ENCODE measurements at places on chromosomes 16 and 17.

DNA sequence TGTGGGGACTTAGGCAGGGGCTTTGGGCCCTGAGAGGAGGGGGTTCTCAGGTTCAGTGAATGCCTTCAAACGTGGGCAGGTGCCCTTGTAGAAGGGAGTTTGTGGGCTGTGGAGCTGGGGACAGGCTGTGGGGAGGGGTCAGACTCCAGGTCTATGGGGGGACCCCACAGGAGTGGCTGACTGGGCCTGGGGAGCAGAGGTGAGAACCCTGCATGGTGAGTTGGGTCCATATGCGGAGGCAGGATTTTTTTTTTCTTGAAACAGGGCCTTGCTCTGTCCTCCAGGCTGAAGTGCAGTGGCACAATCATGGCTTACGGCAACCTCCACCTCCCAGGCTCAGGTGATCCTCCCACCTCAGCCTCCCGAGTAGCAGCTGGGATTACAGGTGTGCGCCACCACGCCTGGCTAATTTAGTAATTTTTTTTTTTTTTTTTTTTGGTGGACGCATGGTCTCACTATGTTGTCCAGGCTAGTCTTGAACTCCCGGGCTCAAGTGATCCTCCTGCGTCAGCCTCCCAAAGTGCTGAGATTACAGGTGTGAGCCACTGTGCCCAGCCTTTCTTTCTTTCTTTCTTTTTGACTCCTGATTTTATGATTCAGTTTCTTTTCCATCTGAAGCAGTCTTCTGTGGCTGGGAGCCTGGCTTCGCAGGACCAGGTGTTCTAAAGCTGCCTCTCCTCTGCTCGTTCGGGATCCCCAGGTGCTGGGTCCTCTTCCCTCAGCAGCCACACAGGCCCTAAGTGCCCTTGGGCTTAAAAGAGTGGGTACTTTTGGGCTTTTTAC is 19.0 kb upstream of the ADCY7 start:
- DNase-seq, result no peak

- DNase-seq, result no peak
These were observed 19.0 kb upstream of the MON1B start for GRCh38 chr16:77171745-77172635.

DNA sequence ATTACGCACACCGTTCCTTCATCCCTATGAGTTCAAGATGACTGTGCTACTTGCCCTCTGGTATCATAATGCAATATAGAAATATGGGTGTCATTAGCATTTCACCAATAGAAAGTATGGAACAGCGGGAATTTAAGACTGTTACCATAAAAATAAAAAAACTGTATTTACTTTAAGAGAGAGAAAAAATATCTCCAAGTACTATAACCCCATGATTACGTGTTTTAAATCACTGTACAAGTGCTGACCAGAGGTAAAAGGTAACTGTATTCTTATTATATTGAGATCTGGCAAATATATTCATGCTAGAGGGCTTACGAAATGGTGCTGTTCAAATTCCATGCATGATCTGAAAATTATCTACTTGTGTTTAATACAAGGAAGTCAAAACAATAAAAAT is 5.2 kb downstream of the SDR42E1 start:
- DNase-seq, result no peak

- DNase-seq, result no peak
These were observed 19.4 kb upstream of the CRISPLD2 start for GRCh38 chr16:84800158-84800978.

- DNase-seq, result no peak
These were observed 27.5 kb downstream of the AXIN2 start for GRCh38 chr17:65533852-65534457.

DNA sequence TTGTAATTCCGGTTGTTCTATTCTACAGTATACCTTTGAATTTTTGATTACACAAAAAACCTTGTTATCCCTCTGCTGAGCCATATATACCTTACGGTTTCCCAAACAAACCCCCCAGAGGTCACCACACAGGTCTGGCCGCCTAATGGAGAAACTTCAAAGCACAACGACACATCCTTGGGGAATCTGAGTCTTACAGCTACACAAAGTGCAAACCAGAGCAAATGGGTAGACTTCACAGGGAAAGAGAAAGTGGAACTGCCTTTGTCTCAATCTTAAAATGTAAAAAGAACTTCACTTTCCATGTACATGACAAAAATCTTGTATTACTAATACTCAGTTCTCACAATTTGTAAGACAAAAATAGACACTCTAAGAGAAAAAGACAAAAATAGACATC is 2.7 kb downstream of the FBXO31 start:
- DNase-seq, result no peak

- no peak for DNase-seq
These were observed 30.4 kb upstream of the ZFP90 start for GRCh38 chr16:68508641-68509240.

DNA sequence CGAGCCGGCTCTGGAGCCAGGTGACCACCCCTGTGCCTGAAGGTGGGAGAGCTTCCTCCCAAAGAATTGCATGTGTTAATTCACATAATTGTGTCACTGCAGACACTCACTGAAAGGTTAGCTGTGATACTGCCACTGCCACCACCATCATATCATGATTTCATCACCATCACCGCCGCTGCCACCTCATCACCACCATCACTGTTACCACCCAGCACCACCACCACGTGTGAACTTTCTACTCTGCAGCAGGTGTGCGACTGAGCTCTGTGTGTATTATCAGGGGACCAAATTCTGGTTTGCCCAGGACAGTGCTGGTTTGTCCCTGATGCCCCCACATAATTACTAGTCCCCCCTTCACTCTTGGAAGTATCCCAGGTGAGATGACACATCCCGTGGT is 15.2 kb downstream of the BCAR1 start:
- no peak for DNase-seq
